ENCODE measurements at places on chromosomes 1 and 21.

DNA sequence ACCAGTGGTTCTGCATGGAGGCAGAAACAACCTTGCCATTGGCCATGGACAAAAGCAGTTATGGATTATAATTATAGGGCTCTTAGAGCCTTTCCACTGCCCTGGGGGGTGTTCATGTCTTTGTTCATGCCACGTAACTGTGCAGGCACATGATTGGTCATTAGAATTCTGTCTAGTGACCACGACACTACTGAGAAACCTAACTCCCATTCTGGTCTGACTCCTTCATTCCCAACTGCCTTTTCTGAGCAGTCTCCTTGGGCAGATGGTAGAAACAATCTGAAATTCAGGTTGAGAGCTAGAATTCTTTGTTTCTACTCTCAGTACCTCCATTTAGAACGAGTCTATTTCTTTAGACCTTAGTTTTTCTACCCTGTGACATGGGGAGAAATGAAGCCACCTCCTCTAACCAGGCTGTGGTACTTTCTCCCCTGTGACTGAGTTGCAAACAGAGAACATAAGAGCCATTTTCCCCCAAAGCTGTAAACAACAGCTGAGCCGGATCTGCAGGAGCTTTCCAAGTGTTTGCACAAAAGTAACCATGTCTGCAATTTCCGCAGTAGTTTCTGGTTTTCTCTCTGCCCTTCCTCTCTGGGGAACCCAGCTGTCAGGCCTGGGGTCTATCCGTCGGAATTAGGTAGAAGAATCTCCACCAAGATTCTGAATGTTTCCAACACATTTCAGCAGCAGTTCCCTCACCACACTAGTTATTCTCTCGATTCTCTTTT, 37.7 kb upstream of the IPO9 start:
- DNase-seq: no peak

DNA sequence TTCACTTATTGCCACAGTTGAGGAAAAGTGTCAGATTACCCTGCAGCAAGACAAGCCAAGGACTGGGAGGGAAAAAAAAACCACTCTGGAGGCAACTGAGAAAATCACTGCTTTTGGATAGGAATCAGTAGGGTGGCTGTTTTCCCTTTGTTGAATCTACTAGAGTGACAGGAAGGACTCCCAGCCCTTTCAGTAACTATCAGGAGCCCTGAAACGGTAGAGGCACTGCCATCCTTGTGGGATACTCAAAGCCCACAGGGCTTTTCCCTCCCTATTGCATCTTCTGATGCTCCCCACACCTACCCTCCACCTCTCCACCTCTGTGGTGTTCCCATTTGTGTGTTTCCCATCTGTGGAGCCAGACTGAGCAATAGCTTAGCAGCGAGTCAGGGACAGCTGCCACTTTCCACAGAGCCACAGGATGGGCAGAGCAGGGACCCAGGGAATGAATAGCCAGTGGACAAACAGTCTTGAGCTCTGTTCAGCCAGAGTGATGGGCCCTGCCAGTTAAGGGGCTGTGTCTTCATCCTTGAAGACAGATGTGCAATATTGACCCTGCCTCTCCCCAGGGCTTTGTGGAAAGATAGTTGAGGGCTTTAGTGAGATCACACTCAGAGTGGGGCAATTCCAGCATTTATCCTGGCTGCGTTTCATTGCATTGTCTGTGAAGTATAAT, 13.9 kb downstream of the UBIAD1 start:
- DNase-seq: no peak

DNA sequence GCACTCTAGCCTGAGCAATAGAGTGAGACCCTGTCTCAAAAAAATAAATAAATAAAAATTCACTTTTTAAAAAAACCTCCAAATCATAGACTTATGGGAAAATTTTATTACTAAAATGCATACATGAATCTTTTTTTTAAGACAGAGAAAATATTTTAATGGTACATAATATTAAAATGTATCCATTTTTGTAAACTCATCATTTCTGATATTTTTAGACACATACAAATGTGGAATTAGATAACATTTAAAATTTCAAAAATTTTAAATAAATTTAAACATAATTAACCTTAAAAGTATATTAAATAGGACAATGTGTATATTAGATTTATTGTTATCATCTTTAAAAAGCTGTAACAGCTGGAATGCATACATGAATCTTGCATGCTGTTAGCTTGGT, 33.9 kb downstream of the SMAP2 start:
- no peak for DNase-seq

- no peak for DNase-seq
Observed at GRCh38 chr1:205840146-205840923, 9.6 kb downstream of the PM20D1 start.

GRCh38 chr1:59125676-59126320, 171.1 kb upstream of the FGGY start:
- no peak for DNase-seq

- DNase-seq: no peak
Observed at GRCh38 chr1:42364089-42364488, 16.5 kb upstream of the RIMKLA start.

GRCh38 chr21:43311301-43311817, 115.6 kb downstream of the SIK1 start:
- no peak for DNase-seq

DNA sequence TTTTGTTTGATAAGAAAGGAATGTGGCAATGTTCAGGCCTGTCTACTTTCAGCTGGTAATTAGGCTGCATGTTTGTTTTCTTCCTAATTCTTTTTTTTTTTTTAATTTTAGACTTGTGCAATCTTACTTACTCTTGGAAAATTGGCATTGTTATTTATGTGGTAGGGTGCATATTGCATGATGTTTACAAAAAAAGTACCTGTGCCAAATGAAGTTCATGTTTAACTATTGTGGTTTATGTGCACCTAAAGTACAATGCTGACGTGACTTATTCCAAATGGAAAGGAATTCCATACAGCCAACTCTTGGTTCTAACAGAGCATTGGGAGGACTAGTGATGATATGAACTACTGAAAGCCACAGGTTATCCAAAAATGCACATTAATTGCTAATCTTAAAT, 51.0 kb downstream of the KCNK2 start:
- no peak for DNase-seq

GRCh38 chr1:21703318-21703963, 34.3 kb upstream of the RAP1GAP start:
- no peak for DNase-seq

DNA sequence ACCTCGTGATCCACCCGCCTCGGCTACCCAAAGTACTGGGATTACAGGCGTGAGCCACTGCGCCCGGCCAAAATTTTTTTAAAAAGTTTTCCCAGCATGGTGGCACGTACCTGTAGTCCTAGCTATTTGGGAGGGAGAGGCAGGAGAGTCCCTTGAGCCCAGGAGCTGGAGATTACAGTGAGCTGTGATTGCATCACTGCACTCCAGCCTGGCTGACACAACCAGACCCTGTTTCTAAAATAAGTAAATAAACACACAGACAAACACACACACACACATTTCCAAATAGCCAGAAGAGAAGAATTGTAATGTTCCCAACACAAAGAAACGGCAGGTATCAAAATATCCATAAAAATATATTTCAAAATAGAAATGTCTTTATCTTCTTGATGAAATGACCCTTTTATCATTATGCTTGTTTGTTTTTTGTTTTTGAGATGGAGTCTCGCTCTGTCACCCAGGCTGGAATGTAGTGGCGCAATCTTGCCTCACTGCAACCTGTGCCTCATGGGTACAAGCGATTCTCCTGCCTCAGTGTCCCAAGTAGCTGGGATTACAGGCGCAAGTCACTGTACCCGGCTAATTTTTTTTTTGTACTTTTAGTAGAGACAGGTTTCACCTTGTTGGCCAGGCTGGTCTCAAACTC, 9.3 kb downstream of the HES2 start:
- no peak for DNase-seq

DNA sequence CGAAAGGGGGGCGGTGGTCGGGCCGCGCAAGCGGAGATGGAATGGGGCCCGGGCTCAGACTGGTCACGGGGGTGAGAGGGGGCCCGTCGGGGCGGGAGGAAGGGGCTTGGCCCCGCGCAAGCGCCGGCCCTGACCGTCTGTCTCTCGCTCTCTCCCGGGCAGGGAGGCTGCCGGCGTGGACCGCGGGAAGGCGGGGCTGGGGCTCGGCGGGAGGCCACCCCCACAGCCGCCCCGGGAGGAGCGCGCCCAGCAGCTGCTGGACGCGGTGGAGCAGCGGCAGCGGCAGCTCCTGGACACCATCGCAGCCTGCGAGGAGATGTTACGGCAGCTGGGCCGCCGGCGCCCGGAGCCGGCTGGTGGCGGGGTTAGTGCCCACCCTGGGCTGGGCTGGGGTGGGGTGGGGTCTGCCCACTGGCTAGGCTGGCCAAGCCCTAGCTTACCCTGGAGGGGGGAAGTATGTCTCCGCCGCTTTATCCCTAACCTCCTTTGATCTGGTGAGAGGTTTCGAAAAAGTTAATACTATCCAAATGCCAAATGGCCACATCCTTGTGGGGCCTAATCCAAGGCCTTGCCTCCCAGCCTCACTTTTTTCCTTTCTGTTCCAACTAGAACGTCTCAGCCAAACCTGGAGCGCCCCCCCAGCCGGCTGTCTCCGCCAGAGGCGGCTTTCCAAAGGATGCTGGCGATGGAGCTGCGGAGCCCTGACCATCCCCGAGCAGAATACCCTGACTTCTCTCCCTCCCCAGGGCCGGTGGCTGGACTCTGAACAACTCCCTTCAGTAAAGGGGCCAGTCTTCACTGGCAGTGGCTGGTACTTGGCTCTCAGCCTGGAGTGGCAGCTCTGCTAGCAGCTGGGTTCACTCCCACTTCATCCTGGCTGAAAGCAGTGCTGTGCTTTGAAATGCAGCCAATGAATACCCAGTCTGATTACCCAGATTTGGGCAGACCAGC, 636 bp upstream of the YRDC start:
- DNase-seq: no peak

DNA sequence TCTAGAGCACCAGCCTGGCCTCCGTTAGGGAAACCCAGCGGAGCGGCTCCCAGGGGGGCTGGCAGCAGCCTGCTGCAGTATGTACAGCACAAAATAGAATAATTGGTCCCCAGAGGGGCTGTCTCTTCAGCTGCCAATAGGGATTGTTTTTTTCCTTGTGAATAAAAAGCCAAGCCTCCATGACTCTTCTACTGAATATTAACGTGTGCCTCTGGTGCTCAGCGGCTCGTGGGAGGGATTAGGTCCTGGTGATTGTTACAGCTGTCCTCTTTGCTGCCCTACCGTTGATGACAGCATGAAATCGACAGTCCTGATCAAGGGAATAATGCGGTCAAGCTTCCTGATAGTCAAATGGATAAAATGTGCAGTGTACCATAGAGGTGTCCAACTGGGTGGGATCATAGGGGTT, 190.7 kb upstream of the RUNX1 start:
- DNase-seq: no peak

GRCh38 chr1:186207391-186208085, 167.5 kb downstream of the TPR start:
- DNase-seq: no peak

DNA sequence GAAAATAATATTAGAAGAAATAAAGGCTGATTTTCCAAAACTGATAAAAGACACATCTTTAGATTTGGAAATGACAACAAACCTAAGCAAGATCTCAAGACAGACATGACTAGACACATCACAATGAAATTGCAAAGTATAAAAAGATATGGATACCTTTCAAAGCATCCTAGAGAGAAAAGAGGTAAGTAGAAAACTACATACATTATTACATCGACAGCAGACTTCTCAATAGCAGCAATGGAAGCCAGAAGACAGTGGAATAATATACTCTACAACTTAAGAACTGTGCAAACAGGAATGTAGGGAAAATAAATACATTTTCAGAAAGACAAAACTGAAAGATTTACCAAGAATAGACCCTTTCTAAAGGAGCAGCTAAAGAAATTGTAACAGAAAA, 50.2 kb downstream of the DENND1B start:
- DNase-seq: no peak

GRCh38 chr1:30887485-30888315, 20.9 kb downstream of the SDC3 start:
- DNase-seq: no peak

GRCh38 chr1:111015222-111015621, 51.5 kb upstream of the LRIF1 start:
- DNase-seq: no peak

GRCh38 chr1:233587958-233588799, 25.7 kb upstream of the KCNK1 start:
- no peak for DNase-seq

DNA sequence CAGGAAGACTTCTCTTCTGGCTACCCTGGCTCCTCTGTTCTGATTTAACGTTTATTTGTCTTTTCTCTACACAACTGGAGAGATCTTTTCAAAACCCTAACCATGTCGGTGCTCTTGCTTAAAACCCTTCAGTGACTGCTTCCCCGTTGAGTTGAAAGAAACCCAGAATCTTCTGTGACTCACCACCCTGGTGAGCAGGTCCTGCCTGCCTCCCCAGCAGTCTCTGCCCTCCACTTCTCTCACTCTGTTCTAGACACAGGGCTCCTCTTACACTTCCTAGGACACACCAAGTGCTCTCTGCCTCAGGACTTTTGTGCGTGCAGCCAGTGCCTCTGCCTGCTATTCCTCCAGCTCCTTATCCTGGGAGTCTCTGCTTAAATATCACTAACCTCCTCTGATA, 131.4 kb downstream of the IER5 start:
- no peak for DNase-seq

DNA sequence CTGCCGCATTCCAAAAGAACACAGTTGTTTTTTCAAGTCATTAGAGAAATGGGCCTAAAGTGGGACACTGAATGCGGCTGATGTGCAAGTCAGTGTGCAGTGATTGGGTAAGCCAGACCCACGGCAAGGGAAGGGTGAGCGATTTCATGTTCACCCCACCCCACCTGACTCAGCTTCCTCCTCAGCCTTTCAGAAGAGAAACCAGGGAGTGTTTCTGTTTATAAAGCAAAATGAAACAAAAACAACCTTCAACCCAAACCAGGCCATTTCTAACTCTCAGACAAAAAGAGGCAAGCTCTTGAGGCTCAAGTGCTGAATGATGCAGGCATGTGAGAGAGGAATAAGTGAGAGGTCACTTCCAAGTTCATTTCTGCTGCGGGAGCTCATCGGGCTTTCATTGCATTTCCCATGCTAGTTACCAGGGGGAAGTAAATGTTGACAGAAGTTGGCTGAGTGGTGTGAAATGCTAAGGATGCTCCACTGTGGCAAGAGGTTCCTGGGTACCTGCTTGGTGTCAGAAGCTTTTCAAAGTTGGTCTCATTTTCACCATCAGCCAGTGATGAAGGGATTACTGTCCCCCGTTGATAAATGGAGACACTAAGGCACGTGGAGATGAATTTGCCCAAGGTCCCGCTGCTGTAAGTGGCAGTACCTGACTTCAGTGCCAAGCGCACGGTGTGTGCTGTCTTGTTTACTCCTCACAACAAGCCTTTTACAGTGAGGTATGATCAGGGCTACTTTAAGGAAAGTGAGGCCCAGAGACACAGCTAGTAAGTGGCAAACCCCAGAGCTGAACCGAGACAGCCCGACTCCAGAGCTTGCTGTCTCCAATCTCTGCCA, 29.1 kb downstream of the STPG1 start:
- DNase-seq: no peak

DNA sequence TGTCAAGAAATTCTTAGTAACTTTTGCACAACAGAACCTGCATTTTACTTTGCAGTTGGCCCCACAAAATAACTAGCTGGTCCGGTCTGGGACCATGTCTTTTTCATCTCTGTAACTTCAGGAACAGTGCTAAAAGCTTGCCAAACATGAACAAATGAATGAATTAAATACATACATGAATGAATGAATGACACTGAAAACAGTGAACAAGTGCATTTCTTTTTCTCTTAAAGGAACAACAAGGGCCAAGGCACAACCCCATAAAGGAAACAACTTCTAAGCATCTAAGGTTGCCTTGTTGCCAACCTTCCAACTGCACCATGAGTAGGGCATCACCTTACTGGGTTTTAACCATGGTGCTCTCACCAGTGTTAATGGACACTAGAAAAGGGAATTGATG, 534.4 kb upstream of the PKN2 start:
- no peak for DNase-seq

- DNase-seq: no peak
Observed at GRCh38 chr1:170660281-170660713, 3.6 kb upstream of the PRRX1 start.
